ENCODE measurements at places on chromosomes 2 and 18.

- DNase-seq, result no peak
These were observed 84.8 kb upstream of the ITGA6 start for GRCh38 chr2:172342611-172343010.

- DNase-seq, result no peak
These were observed 908 bp downstream of the STAT1 start for GRCh38 chr2:191012845-191013681.

- DNase-seq, result no peak
These were observed 216.4 kb downstream of the LPIN1 start for GRCh38 chr2:11962707-11963328.

DNA sequence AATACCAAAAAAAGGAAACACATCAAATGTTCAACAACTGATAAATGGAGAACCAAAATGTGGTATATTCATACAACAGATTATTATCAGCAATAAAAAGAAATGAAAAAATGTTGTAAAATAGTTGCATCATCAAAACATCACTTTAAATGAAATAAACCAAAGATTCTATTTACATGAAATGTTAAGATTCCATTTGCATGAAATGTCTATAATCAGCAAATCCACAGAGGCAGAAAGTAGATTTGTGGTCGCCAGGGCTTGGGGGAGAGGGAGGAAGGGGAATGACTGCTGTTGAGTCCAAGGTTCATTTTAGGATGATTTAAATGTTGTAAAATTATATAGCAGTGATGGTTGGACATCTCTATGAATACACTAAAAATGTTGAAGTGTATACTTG lies 181.9 kb downstream of the RTP5 start:
- no peak for DNase-seq

GRCh38 chr2:33655626-33656320 lies 56.7 kb upstream of the FAM98A start:
- no peak for DNase-seq

DNA sequence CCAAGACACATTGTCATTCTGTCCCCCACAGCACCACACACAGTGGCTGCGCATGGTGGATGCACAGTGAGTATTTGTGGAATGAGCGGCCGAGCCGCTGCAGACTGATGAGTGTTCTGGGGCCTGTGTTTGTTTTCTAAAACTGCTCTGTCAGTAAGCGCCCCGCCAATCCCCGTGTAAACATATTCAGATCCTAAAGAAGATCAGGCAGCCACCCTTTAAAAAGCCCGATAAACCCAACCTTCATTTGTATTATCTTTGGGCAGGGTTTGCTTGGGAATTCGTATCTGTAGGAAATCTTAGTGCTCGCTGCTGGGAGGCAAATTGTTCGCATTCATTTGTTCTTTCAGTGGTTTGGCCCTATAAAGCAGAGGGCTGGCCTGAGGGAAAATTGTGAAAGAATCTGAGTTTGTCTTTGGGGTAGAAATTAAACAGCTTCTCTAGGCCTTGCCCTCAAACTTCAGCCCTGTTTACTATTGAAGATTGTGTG lies 68.6 kb downstream of the TGOLN2 start:
- DNase-seq, result no peak

DNA sequence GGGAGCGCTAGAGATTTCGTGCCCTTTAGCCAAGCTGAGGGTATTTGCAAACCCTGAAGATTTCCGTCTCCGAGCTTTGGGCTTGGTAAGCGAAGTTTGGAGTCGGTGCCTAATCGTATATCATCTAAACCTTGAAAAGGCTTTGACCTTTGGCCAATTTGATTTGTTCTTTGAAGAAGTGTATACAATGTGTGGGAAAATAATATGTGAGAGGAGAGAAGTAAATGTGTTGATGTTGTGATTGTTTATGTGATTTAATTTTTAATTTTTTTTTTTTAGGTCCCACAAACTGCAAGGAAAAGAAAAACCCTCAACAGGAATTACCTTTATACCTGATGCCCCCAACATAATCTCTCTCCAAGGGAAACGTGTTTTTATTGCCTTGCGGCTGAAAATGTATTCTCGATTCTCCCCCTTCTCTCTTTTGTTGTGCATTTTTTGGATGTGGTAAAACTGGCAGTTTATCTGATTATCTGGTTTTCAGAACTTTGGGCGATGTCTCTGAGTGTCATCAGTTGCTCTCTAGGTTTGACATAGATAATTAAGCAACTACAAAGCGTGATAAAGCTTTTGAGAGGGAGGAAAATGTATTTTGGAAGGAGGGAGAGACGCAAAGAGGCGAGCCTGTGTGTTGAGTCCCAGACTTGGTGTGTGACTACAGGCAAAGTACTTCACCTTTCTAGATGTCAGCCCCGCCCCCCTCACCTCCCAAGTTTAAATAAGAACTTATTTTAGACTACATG lies 912 bp upstream of the FBXO11 start:
- DNase-seq, result peak; percentile 34

- DNase-seq, result no peak
These were observed 46.0 kb downstream of the CYP27C1 start for GRCh38 chr2:127174136-127174535.
